Type B pancreatic cell (in vitro differentiated cells): ENCODE measurements at places on chromosomes 1 and 21. TPM values are rescaled to one million over a fixed set of nuclear protein-coding genes. Genes with fewer than 3 reads are reported as not detected.

- DNase-seq: no peak
These were observed 6.6 kb upstream of the PLPP3 start for GRCh38 chr1:56585985-56586384.

DNA sequence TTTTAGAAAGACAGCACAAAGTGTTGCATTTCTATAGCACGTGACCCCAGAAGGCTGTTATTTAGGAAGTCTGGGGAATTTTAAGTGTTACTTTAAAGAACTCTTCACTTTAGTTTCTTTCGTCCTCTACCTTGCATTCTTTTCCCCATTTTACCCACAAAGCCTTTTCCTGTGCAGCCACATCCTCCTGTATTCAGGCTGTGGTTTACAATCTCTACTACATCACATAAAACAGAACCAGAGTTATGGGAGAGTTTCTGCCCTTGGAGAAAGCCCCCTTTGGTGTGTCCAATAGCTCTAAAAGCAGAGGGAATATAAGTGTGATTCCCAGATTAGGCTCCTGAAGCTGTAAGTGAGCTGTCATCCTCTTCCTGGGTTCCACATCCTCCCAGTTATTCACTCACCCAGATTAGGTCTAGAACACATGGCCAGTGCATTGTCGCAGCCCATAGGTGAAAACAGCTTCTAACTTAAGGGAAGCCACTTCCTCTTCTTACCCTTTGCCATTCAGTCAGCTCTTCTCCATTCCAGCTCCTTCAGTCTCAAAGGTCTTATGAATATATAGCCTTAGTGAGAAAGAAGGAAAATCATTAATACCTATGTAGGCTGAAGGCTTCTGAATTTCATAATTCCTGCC, 171.1 kb downstream of the PIGK start:
- no peak for DNase-seq

DNA sequence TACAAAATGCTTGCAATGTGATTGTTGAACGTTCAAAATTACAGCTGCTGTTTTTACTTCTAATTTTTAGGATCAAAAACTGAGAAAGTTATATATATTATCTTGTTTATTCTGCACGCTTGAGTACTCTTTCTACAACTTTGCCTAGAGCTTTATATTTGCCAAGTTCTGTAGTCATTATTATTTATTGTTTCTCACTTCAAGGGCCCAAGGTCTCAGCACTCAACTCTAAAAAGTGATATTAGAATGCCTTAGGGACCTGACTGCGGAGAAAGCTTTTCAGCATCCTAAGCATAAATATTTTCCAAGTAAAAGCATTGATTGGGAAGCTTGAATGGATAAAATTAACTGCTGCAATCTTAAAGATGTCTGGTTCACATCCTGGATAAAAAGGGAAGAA, 83.6 kb downstream of the UBE2U start:
- no peak for DNase-seq

DNA sequence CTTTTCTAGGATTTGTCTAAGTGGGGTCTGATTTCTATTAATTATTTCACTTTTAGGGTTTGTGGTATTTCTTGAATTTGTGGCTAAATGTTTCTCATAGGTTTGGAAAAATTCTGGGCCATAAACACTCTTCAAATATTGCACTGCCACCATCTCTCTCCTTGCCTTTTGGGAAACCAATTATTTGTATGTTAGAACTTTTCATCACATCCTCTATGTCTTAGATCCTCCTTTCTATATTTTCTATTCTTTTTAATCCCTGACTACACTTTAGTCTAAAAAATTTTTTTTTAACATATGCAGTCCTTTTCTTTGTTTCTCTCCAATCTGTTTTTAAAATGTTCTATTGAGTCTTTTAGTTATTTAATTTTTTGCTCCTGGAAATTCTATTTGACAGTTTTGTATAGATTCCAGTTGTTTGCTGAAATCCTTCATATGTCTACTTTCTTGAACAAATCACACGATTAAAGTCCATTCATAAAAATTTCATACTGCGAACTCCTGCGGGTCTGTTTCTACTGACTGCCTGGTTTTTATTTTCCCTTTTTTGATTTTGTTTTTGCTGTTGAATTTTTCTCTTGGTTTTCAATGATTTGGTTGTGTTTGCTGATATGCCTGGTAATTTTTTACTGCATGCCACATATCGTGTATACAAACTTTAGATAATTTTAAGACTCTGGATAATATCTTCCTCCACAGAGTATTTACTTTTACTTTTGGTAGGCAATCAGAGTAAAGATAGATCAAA, 143.1 kb downstream of the COQ8A start:
- no peak for DNase-seq

- no peak for DNase-seq
These were observed 474.3 kb upstream of the TMPRSS15 start for GRCh38 chr21:18877917-18878316.

DNA sequence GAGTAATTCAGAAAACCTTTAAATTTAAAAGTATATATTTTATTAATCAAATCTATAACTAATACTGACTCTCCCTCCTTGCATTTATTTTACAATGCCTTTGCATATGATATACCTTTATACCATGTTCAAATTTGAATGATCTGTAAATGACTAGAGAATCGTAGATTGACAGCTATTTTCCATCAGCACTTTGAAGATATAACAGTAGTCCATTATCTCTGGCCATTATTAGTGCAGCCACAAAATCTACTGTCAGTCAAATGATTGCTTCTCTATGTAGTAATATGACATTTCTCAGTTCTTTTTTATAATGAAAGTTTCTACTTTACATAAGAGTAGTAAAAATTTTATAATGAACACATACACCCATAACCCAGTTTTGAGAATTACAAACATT, 1054.8 kb upstream of the B3GALT2 start:
- DNase-seq: no peak

DNA sequence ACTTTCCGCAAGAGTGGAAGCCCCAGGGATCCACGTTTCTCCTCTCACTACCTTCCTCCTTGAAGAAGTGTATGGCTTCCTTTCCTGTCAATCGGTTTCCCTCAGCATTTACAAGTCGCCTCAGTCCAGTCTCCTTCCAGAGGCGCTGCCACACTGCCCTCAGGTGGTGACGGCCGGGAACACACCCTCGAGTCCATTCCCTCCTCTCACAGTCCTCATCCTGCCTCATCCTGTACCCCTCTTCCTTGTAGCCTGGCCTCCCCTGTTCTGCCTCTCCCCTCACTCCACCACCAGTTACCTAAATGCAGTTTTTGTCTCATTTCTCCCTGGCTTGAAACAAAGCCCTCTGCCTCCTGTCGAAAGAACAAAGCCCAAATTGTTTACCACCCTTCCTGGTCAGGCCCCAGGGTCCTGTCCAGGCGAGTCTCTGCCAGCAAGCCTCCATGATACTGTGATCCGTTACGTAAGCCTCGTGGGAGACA, 23.2 kb upstream of the LSM10 start:
- DNase-seq: peak; percentile 91

GRCh38 chr1:38497921-38498656, 361.5 kb downstream of the RRAGC start:
- no peak for DNase-seq

- DNase-seq: no peak
These were observed 60.6 kb downstream of the NAV1 start for GRCh38 chr1:201599548-201599947.

GRCh38 chr1:76615253-76616035, 251.8 kb upstream of the ST6GALNAC5 start:
- no peak for DNase-seq

- no peak for DNase-seq
These were observed 16.4 kb downstream of the TCEANC2 start for GRCh38 chr1:54069791-54070170.

DNA sequence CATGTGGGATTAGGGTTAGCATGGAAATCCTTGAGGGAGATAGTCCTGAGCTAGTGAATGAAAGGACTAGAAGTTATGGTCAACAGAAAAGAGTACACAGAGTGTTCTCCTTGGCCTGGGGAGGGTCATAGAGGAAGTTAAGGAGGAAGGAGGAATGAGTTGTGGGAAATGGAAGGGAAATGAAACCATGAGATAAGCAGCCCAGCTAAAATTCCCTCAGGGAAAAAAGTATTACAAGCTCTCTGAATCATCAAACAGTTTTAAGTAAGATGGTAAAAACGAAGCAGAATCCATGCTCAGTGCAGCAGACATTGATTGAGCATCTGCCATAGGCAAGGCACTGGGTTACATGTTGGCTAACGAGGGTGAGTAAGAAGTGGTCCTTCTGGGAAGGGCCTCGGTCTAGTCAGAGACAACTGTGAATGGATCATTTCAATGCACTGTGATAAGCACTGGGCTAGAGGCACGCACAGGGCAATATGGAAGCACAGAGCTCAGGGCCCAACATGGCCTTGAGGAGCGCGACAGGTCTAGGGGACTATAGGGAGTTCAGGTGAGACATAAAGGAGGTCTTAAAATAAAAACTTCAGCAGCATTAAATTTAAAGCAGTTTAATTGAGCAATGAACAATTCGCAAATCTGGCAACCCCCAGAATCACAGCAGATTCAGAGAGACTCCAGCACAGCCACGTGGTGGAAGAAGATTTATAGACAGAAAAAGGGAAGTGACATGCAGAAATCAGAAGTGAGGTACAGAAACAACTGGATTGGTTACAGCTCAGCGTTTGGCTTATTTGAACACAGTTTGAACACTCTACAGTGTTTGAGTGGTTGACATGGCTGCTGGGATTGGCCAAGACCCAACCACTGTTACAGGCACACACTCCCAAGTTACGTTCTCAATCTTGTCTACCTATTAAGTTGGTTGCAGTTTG, 219.5 kb downstream of the HLX start:
- no peak for DNase-seq

GRCh38 chr1:33637846-33638440, 165.5 kb downstream of the ZSCAN20 start:
- DNase-seq: no peak

- no peak for DNase-seq
These were observed at the start of gene ANXA9 for GRCh38 chr1:150981805-150982712. ANXA9 (plus strand) TSS chr1:150982292; CDS start chr1:150983106, 814 bp downstream.

DNA sequence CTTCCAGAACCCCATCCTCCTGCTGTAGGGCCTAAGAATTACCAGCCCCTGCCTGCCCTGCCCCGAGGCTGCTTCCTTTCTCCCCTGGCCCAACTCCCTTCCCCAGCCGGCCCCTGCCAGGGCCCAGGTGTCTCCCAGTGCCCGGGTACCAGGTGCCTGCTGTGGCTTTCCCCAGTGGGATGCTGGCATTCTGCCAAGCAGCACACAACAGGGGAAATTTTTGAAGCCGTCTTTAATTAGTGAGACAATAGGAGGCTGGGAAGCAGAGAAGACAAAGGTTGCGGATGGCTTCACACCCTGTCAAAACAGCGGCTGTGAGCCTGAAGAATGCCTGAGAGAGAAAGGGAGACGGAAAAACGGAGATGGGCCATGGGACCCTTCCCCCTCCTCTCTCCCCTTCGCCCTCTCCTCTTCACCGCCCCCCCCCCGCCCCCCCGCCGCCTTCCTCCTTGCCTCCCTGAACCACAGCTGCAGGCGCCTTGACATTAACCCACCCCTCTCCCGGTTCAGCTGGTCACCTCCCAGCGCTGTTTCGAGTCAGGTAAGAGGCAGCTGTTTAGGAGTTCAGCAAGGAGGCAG, 33.6 kb downstream of the LRRN2 start:
- no peak for DNase-seq

DNA sequence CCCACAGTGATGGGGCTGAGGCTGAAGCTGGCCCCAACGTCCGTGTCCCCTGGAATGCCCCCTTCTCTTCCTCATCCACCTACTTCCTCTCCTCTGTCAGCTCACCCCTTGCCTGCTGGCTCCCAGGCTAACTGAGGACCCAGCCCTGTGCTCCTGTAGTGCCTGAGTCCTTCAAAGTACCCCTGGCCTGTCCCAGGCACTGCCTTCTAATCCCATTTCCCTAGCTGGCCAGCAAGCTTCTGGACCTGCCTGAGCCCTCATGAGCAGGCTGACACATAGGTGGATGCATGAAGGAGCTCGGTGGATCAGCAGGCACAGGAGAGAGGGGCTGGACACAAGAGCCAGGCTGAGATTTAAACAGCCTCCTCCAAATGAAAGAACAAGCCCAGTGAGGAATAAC, 650.8 kb downstream of the NPHP4 start:
- no peak for DNase-seq

DNA sequence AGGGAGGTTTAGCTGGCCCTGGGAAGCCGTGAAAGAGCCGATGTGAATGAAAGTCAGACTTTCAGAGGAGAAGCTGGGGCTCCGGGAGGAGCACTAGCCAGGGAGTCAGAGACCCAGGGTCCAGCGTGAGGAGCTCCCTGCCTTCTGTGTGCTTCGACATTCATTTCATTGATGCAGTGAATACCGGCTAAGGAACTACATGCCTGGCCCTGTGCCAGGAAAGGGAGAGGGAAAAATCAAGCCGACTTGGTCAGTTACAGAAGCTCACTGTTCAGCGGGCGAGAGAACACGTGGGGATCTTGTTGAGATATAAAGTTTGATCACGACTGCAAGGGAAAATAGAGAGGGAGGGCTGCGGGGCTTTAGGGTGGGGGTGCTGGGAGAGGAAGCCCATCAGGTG, 76.7 kb upstream of the RUNX3 start:
- DNase-seq: no peak

DNA sequence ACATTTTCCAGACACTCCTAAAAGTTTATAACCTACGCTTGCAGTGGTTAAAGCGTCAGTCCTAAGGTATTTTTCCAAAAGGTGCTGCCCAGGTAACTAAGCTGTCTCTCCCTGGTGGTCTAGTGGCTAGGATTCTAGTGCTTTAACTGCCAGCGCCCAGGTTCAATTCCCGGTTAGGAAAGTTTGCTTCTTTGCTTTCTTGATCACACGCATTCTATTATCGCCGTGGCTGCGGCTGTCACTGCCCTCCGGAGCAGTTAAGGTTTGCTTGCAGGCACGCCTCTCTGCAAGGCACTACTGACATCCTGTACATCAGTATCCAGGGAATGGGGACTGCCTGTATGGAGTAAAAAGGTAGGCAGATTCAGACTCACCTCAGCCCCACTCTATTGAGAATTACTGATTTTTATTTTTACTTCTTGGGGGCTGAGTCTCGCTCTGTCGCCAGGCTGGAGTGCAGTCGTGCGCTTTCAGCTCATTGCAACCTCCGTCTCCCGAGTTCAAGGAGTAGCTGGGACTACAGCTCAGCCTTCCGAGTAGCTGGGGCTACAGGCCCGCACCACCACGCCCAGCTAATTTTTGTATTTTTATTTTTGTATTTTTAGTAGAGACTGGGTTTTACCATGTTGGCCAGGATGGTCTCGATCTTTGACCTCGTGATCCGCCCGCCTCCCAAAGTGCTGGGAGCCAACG, 53.2 kb upstream of the CFAP126 start:
- DNase-seq: no peak

DNA sequence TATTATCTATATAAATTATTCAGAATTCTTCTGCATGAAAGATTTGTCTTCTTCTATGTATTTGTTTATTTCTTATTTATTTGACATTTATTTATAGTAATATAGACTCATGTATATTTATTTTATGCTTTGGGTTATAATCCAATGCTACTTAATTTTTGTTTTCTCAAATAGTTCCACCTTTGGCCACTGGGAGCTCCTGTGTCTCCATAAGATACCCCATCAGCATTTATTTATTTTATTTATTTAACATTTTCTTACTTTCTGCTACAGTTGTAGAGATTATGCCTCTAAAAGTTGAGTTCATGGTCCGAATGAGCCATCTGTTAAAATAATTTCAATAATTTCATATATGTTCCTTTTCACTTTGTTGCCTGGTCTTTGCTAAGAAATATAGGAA, 289.4 kb downstream of the ADGRL2 start:
- no peak for DNase-seq

GRCh38 chr21:27292783-27293182, 325.9 kb upstream of the ADAMTS5 start:
- no peak for DNase-seq

C1orf105 gene
- total RNA-seq: 2.3 TPM in 1 of 2 replicates, not detected in the other

LYST gene
- total RNA-seq: 9.1 and 9.7 TPM in 2 replicates

CD58 gene
- total RNA-seq: 7.2 and 10.7 TPM in 2 replicates

KCND3 gene
- total RNA-seq: 1.2 and 2.2 TPM in 2 replicates

TSPEAR gene
- total RNA-seq: 0.34 and 0.59 TPM in 2 replicates

LINGO4 gene
- total RNA-seq: not detected in 2 replicates

CEP170 gene
- total RNA-seq: 21.6 and 83.8 TPM in 2 replicates

TSTD1 gene
- 40.8 and 98.0 TPM in 2 replicates for total RNA-seq
